ENCODE measurements at places on chromosomes 11 and 22.

DNA sequence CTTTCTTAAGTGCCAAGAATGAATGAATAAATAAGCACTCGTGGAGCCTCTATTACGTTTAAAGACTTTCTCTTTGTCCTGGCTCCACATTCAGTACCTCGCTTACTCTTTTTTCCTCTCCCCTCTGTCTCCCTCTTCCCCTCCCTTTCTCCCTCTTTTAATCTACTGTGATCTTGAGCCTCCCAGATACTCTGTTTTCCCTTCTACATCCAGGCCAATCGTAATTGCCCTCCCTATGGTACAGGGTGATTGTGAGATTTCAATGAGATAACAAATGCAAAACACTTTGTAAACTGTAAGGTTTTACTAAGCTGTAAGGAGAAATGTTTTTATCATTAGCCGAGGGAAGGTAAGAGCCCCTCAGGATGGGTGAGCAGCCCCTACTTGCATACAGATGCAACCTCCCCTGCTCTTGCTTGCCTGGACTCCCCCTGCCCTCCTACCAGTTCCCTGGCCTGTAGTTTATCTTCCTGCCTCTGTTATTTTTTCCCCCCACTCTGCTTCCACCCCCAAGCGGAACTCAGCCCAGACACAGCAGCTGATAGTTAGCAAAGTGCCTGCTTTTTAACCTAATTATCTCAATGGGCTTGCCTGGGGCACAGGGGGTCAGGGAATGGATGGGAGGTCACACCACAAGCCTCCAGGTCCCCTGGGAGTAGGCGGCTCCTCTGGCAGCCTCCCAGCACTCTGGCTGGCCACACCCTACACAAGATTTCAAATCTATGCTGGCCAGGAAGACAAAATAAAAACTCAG lies 76.9 kb upstream of the CADM1 start:
- peak; percentile 49 for DNase-seq

- no peak for DNase-seq
Measured at GRCh38 chr11:47583844-47584243, 2.6 kb upstream of the FAM180B start.

DNA sequence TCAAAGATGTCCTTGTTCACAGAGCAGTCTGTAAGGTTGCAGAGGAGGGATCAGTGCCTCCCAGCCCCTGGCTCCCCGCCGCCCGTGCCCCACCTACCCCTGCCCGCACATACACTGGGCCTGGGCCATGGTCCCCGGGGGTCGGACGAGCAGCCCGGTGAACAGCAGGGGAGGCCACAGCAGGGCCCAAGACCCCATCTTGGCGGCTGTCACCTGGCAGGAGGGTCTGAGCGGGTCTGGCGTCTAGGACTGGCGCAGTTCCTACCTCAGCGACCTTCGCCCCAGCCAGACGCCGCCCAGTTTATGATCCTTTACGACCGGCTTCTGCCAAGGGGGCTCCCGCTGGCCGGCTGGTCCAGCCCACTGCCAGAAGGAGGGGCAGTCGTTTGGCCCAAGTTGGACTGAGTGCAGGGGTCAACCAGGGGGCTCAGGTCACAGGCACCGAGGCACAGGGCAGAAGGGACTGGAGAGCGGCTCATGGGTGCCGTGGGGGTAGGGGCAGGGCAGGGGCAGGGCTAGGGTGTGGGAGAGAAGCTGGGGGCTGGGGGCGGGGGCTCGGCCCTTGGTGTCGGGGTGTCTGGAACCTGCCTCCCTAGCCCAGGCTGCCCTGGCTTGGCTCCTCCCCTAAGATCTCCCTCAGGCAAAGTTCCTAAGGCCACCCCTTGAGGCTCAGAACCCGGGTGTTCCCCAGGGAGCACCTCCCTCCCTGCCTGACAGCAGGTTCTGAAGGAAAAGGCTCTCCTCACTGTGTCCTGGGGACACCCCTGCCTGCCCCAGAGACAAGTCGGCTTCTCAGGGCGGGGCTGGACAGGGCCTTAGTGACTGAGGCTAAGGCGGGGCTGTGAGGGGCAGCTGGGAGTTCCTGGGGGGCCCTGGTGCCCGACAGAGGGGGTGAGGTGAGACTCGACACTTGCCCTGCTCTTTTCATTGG lies at the start of gene CDHR5:
CDHR5 (minus strand) TSS at position 251 of the 931 bp plus-strand sequence; CDS start at position 198, 53 bp downstream.
- no peak for DNase-seq

GRCh38 chr11:105149477-105149876 lies 9.9 kb upstream of the CARD18 start:
- no peak for DNase-seq

DNA sequence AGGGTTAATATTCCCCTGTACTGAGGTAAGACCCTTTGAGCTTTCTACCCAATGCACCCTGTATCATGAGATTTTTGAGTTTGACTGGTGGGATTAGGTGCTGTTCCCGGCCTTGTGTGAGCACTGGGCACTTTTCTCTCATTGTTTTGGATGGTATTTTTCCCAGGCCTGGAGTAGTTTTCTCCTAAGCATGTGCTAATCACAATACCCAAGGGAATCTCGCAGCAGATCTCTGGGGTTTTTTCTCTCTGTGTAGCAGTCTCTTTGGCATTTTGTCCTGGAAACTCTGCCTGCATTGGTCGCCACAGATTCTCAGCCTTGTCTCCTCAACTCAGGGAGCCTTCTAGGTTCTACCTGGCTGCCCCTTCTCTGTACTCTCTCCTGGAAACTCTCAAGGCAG lies 19.9 kb downstream of the IGHMBP2 start:
- no peak for DNase-seq

GRCh38 chr11:9516113-9516512 lies 55.3 kb downstream of the ZNF143 start:
- DNase-seq: no peak

DNA sequence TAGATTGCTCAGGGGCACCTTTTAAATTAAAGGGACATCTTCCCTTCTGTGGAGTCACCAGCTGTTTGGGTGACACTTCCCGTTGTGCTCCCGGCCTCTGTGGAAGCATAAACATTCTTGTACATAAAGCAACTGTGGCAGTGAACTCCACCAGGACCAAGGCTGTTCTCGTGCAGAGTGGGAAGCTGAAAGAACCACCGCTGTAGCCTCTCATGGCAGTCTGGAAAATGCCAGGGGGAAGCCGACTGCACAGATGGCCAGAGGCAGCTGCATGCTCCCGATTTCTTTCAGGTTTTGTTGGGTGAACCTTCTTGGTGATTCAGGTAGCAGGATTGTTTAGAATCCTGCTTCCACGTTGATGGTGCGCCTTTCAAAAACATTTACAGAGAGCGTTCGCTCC lies 10.3 kb downstream of the UBASH3B start:
- DNase-seq: no peak

- no peak for DNase-seq
Measured at GRCh38 chr22:50256258-50256862, 5.1 kb downstream of the MAPK12 start.

Data from COR-L47 (cell line).